ENCODE measurements at places on chromosomes 5 and 9.

GRCh38 chr5:97224112-97224750, 41.2 kb upstream of the RIOK2 start:
- DNase-seq, result no peak

DNA sequence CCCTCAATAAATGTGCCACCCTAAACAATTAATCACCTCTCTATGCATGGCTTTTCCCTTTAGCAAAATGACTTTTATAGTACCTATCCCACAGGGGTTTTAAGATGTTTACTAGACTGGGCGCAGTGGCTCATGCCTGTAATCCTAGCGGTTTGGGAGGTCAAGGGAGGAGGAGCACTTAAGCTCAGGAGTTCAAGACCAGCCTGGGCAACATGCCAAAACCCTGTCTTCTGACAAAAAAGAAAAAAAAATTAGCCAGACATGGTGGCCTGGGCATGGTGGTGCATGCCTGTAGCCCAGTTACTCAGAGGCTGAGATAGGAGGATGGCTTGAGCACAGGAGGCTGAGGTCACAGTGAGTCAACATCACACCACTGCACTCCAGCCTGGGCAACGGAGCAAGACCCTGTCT, 13.5 kb downstream of the SH3TC2 start:
- DNase-seq, result no peak

GRCh38 chr5:17087035-17087434, 130.4 kb upstream of the BASP1 start:
- no peak for DNase-seq

GRCh38 chr9:132809677-132810271, 68.3 kb downstream of the AK8 start:
- DNase-seq, result no peak

DNA sequence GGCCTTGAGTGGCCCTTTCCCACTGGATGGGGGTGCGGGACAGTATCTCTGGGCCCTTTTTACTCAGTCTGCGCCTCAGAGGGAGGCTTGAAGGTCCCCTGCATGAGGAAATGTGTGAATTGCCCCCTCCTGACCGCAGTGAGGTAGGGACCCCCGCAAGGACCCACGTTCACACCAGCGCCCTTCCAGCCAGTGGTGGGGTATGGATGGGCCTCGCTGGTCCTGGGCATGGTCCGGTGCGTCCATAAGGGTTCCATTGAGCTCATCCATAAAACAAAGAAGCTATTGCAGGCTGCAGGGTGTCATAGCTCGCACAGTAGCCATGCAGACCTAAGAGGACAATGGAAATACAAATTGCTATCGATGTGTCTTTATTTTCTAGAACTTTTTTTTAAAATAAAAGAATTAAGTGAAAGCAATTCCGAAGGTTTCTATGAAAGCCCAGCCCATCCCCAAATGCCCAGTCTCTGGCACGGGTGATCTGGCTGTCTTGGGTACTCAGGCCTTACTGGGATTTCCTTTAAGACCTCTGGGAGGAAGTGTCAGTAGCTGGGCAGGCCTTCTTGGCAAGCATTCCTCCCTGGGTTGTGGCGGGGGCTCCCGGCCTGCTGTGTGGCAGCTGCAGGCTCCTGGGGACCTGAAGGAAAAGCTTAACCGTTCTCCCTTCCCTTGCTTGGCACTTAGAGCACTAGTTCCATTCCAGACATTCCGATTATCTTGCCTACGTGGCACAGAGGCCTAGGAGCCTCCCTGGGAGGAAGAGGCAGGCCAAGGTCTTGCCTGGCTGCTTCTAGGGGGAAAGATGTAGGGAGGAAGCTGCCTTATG, 1.5 kb upstream of the SEMA5A start:
- DNase-seq, result no peak

- no peak for DNase-seq
These were observed 96.4 kb upstream of the ELL2 start for GRCh38 chr5:96058084-96058483.

- no peak for DNase-seq
These were observed 764.7 kb downstream of the MTRR start for GRCh38 chr5:8633696-8634095.

DNA sequence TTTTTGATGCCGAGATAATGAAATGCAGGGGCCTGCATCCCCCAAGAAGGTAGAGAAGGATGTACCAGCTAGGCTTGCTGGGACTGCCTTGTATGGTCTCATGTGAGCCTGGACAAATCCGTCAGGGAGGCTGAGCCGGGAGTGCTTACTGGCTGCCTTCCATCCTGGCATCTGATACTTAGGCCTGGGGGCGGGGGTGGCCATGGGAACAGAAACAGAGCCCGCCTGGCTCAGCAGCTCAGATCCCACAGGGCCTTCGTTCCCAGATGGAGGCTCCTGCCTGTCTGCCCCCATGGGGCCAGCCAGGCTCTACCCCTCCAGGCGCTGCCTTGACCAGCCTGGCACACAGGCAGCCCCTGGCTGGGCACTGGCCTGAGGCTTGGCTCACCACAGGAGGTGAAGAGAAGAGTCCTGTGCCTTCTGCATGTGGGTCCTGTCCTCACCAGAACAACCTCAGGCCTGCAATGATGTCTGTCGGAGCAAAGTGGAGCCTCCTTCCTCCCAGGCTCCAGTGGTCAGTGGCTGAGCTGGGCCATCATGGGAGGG, 10.5 kb upstream of the SPATA31E1 start:
- no peak for DNase-seq

GRCh38 chr5:168801567-168801966, 222.4 kb upstream of the PANK3 start:
- DNase-seq, result no peak

DNA sequence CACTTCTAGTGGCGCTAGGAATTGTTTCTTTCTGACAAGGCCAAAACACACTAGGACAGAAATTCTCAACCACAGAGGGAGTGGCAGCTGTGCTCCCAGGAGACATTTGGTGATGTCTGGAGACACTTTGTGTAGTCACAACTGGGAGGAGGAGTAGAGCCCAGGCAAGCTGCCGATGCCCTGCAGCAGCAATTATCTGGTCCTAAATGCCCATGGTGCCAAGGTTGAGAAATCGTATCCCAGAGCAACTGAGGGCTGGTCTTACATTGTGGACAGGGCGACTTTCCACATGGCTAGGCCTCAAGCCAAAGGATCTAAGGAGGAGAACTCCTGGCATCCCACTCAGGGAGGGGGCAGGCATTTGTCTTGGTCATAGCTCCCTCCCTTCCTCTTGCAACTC, 259.9 kb downstream of the GADD45G start:
- no peak for DNase-seq

GRCh38 chr5:66529704-66530103, 66.5 kb upstream of the MAST4 start:
- DNase-seq, result no peak

- DNase-seq, result peak; percentile 25
These were observed 7.3 kb upstream of the FOXB2 start for GRCh38 chr9:77011973-77012821.

DNA sequence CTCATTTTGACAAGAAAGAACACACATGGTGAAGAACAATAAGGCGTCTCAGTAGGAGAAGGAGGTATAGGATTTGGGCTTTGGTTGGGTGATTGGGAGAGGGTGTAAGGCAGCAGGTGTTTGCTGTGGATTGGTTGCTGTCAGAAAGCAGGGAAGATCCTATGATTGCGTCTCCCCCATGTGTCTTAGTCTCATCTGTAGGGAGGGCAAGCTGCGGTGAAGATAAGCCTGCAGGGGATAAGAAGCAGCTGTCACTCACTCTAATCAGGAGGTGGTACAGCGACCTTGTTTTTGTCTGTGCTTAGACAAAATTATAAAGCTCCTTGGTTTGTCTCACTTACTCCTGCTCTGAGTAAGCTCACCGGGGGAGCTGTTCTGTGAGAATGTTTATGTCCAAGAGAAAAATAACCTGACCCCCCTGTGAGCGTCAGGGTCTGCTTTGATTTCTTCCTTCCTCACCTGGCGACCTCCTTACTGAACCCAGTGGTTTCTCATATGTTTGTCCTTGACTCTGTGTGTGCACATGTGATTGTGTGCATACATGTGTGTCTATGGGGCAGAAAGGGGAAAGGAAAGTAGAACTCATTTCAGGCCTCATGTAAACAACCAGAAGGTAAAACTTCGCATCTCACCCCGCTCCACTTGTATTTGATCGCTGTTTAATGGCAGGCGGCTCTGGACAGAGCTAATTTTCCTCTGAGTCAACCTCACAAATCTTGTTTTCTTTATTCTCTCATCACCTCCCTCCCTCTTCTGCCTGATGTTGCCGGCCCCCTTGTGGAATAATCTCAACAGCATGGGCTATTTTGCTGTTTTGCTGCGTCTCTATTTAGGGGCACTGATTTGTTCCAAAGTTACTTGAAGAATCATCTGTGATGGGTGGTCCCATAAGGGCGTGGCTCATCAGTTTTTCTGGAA, 105.6 kb downstream of the TENT4A start:
- DNase-seq, result no peak

DNA sequence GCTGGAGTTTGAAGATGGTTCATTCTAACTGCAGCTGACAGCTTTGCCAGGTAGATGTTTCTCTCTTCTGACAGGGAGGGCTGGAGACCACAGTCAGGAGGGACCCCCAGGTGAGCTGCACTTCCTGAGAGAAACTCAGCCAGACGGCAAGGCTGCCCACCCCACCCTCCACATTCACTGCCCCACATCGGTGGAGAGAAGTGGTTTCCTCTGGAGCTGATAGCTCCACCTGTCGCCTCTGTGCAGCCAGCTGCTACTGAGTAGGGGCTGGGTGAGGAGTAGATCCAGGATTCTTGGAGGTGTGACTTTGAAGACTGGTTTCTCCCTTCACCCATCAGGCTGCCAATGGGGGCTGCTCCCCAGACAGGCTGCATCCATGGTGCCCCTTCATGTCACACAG, 175.0 kb downstream of the CARTPT start:
- no peak for DNase-seq

DNA sequence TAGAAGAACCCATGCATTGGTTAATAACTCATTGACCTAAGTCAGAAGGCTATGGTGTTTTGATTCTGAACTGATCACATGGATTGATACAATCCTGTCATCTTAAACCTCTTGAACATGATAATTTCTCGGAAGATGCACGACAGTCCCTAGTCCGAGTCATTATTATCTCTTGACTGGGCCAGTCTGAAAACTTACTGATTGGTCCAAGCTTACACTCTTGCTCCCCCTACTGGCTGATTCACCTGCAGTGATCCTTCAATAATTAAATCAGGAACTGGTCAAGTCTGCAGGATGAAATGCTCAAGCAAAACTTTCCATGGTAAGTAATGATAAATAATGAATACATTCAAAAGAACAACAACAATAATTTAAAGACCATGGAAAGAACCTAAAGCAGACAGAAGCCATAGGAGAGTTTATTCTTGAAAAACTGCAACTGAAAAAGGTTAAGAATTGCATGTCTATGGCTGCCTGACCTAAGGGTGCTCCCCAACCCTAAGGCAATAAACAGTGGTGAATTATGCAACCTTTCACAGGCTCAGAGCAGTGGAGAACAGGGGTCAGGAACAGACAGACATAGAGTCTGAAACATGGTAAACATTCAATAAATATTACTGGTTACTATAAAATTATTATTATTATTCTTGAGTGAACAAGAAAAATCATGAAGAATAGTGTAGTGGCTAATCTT, 79.3 kb downstream of the BRINP1 start:
- DNase-seq, result peak; percentile 16

DNA sequence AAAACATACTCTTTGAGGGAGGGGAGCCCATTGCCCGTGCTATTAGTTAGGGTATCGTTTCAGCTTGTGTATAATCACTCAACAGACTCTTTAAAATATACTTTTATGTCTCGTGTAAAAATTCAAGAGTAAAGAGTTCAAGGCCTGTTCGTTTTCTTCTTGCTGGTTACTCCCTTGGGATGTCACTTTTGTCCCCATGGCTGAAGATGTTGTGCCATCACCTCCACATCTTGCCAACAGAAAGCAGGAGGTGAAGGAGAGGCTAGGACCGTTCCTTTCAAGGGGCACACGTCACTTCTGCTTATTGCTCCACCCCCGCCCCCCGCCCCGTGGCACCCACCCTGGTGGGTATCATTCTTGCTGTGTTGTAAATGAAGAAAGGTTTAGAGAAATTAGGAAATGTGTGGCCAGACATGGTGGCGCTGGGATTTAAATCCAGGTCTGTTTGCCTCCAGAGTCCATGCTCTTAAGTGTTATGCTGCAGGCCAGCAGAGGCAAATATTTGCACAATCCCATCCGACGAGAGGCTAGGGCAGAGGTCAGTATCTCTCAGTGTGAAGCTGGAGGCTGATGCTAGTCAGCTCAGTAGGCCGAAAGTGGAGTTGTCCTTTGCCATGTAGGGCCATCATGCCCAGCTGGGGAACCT, 3.0 kb downstream of the MLANA start:
- no peak for DNase-seq

DNA sequence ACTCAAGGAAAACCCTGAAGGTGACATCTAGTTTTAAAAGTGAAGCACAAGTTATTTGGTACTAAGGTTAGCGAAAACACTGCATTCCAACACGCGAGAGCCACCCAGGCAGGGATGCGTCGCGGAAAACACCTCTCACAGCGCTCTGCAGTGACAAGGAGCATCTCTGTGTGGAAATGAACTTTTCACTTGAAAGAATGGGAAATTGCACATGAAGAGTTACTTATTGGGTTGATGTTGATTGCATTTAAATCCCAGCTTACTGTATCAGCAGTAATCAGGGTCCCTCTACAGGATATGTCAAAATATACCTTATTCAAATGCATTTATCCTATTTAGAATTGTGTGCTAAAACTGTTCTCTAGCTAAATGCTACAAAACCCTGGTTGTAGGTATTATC, 144.4 kb downstream of the BNC2 start:
- no peak for DNase-seq

GRCh38 chr5:176620333-176620981, 9.9 kb downstream of the SNCB start:
- peak; percentile 41 for DNase-seq

Data from natural killer cell (primary cell).